ENCODE measurements at places on chromosomes 16 and 17. TPM values are rescaled to one million over a fixed set of nuclear protein-coding genes. Genes with fewer than 3 reads are reported as not detected.

CHRNE gene
- total RNA-seq, result 1.4 TPM

RPL19 gene
- 1,196 TPM for total RNA-seq

GPR142 gene
- total RNA-seq, result not detected

NHLRC4 gene
- 2.0 TPM for total RNA-seq

MARVELD3 gene
- total RNA-seq, result 0.22 TPM

HBZ gene
- not detected for total RNA-seq

GJC1 gene
- 5.2 TPM for total RNA-seq

NXPH3 gene
- 1.1 TPM for total RNA-seq
